ENCODE measurements at places on chromosomes 3 and 15.

- DNase-seq = no peak
Observed at GRCh38 chr3:16423298-16423697, 90.2 kb downstream of the RFTN1 start.

DNA sequence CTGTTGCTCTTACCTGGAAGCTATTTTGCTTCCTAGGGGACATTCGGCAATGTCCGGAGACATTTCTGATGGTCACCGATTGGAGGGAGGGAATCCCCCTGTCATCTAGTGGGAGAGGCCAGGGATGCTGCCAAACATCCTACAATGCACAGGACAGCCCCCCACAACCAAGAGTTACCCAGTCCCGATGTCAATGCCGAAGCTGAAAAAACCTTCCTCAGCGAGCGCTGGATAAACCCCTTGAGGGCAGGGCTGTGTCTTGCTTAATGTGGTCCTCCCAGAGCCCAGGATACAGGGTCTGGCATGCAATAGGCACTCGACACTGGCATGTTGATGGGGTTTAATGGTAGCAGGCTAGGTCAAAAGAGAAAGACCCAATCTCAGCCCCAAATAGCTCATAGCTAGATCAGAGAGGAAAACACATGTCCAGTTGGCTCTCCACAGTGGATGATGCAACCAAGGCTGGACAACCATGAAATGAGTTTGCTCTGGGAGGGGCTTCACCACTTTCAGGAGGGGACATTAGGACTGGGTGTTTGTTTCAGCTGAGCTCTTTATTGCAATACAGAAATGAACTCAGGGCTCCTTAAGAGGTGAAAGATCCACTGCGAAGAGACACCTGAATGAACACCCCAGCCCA, 16.5 kb upstream of the PAQR5 start:
- DNase-seq = no peak

DNA sequence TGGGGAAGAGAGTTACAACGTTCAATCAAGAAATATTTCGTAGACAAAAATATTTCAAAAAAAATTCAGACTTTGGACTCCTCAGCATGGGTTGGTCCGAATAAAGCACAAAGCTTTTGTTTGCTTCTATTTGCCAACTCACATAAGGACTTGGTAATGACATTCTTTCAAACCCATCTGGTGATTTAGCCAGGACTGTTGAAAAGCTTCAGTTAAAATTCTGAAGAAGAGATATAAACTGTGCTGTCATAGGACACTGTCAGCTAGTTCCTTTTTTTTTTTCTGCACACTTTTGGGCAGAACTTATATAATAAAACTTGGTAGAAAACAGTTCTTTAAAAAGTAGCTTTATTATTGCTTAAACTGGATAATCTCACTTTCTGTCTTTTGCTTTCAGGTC, 660.8 kb upstream of the SGO1 start:
- DNase-seq = no peak

DNA sequence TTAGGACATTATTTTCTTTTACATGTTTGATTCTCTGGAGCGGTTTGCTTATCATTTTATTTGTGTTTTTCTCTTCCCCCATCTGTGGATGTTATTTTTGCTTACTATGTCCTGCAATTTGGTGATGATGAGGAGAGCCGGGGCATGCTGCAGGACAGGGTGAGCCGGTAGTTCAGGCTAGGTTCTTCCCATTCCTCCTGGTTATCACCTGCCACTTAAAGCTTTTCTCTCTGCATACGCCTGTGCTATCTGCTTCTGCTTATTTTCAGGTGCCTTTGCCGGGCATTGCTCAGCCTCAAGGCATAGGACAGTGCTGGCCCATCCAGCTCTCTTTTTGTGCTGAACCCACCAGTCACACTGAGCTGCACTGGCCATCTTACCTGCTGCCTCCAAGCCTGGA, 85.8 kb downstream of the MCTP2 start:
- DNase-seq = no peak

DNA sequence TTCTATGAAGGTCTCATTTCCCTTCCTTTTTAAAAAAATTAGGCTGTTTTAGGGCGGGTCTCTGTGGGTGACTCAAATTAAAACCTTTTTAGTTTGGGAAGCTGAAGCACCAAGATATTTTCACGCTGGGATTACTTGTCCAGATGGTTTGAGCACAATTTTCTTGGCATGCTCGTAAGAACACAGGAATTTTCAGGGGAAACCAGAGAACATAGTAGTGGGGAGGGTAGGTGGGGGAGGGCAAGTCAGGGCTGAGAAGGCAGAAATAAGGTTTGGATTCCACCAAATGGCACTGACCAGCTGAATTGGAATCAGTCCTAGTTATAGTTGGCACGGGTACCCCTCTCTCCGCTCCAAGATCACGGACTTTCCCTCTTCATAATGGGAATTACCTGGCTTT, 97.3 kb upstream of the LRIG1 start:
- DNase-seq = no peak

- DNase-seq = no peak
Observed at GRCh38 chr3:128872282-128872681, 7.1 kb upstream of the ACAD9 start.

DNA sequence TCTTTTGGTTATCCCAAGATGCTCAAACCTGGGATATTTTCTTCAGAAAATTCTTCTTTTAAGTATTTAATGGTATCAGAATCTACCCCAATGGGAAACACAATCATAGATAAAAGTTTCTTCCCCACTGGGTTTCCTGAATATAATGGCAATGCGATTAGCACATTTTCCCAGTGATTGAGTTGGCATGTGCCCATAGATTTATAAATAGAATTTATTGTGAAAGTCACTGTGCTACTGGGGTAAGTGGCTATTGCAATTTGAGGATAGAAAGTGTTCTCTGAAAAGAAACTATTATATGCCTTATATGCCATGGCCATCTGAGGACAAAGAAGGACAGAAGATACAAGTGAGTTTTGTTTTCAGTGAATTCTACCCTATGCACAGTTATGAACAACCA, 99.0 kb upstream of the RBMS3 start:
- no peak for DNase-seq

- DNase-seq = no peak
Observed at GRCh38 chr15:85284497-85284896, 95.9 kb upstream of the AKAP13 start.

DNA sequence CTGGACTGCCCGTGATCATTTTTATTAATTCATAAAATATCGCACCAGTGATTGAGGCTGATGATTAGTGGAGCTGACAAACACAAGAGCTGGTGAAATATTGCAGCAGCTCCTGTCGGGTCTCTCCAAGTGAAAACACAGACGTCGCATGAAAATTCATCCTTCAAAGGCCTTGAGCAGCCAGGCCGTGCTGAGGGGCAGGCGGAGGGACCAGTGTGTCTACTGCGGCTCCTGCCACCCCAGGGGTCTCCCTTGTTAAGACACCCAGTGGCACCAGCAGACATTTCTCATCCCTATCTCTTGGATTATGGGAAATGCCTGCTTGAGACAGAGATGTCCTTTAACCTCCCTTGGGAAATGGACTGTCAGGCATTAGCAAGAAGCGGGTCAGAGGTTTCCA, 289.4 kb upstream of the TLE3 start:
- DNase-seq = no peak

DNA sequence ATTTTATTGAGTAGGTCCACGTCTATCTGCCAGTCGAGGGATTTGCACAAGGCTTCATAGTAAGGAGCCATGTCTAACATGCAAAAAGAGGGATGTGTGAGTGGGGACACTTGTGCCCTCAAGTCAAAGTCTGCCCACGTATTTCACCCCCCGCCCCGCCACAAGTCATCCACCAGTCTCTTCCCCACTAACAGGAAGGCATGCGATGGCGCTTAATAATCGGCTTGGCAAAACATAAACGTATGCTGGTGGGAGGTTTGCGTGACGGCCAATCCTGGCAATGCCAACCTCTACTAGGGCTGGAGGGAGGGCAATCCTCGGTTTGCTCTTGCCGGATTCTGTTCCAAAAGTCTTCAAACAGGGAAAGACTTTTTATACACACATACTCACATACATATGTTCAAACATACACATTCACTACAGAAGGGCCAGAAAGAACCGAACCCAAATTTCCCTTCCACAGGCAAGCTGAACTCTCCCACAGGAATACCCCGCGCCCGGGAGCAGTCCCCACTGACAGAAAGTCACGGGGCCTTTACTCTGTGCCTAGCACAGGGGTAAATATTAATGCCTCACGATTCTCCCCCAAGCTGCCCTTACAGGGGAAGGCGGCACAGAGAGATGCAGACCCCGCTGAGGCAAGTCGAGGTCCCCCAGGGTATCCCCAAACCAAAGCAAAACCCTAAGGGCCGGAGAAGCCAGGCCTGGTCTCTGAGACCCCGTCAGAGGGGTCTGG, 675 bp downstream of the PSMD6 start:
- DNase-seq = no peak

GRCh38 chr3:119911748-119912147, 129.8 kb downstream of the NR1I2 start:
- no peak for DNase-seq

GRCh38 chr3:10155123-10155472, 9.6 kb upstream of the IRAK2 start:
- no peak for DNase-seq

DNA sequence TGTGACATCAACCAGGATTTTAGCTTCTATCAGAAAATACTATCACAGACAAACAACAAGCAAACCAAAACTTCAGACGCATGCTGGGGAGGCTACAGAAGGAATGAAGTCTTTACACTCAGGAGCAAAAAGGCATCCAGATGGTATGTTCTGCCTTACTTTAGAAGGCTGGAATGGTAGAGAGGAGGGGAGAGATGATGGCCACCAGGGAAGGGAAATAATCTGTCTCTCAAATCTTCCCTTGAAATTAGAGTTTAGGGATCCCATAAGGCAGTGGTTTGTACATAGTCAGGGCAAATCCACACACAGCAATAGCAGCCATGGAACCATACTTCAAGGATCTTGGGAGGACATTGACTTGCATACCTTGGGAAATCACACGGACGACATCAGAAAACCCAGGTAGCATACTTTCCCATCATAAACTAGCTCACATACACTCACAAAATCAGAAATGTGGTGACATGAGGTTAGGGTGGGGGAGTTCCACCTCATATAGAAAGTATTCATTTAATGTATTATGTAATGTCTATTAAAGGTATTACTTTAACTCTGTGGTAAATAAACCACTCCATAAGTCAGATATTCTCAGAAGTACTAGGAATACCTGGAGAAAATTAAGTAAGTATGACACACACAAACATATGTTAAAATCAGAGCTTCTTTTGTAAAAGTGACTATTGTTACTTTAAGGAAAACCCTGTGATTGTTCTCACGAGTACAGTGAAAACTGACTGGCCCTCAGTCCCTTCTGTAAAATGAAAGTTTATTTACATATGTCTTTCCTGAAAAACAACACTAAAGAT, 9.4 kb downstream of the BTLA start:
- no peak for DNase-seq

- DNase-seq = no peak
Observed at GRCh38 chr15:49619226-49619625, 1.4 kb downstream of the FAM227B start.

DNA sequence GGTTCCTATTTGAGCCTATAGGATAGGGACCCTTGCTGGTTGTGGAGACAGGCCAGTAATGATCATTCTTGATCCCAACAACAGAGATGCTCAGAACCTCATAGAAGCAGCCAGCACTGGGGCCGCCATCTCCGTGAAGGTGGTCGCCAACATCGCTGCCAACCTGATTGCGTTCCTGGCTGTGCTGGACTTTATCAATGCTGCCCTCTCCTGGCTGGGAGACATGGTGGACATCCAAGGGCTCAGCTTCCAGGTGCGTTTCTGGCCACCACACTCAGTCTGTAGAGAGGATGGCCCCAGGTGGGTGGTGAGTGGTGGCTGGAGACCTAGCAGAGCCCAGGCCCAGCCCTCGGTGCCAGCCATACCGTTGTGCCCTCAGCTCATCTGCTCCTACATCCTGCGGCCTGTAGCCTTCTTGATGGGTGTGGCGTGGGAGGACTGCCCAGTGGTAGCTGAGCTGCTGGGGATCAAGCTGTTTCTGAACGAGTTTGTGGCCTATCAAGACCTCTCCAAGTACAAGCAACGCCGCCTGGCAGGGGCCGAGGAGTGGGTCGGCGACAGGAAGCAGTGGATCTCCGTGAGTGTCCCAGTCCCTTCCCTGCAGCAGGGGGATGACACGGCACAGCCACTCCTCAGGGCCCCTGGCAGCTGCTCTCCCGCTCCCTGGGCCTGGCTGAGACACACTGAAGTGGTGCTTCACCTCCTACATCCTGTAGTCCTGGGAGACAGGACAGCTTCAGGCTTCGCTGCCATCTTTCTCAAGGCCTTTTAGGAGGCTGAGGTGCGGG, 46.5 kb upstream of the PDE8A start:
- DNase-seq = no peak

DNA sequence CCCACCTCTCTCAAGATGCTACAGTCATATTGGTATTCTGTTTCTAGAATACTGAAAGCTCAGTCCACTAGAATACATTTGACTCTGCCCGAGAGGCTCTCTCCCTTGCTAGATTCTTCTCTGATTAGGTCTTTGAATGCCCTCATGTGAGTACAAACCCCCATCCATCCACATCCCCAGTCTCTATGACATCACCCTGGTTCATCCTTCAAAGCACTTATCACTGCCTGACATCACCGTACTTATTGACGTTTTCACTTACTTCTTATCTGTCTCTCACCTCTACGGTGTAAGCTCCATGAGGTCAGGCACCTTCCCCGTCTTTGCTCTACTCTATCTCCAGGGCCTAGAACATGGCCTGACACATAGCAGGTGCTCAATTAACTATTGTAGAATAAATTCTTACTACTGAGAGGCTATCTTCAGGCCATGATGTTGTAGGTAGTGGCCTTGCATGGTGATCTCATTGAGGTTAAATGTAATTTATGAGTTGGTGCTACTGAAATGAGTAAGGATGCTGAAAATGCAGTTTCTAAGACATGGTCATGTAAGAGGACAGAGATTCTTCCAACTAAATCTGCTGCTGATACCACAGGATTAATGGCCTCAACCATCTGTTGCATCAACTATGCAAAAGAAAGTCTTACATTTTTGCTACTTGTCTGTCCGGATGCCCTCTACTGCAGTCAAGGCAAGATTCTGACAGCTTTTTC, 26.8 kb downstream of the EOGT start:
- no peak for DNase-seq

DNA sequence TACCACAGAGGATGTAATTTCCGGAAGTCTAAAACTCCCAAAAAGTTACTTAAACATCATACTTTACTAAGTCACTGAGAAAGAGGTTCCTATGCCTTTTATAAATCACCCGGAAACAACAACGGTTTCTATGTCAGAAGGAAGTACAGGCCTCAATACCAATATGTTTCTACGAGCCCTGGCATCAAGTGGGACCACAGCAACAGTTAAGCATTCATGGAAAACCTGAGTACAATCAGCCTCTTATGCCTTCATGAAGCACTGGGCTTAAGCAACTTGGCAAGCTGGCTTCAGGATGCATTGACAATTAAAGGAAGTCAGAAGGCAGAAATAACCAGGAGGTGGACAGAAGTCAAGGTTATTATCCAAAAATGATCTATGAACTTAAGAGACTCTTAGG, 19.1 kb upstream of the B3GNT5 start:
- DNase-seq = no peak

- DNase-seq = no peak
Observed at GRCh38 chr15:70436428-70436827, 326.9 kb downstream of the UACA start.

DNA sequence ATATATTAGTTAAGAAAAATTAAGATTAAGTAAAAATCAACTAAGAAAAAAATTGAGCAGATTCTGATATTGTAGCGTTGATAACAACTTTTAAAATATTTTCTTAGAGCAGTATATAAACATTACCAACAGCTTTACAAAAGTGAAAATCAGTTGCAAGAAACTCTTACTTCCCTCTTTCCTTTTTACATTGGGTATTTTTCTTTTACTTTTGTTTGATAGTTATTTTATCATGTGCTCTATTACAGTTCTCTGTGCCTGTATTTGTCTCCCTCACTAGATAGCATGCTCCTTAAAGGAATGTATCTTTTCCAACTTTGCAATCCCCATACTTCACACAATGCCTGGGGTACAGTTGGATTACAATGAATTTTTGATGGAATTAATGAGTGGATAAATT, 87.5 kb upstream of the P3H2 start:
- DNase-seq = no peak

Measured in posterior cingulate gyrus (tissue), 11 donors.